Activated CD4-positive, alpha-beta T cell treated with anti-CD3 and anti-CD28 coated beads for 24 hours (primary cell): ENCODE measurements at places on chromosomes 1 and 21.

GRCh38 chr21:26914557-26914956, 52.3 kb downstream of the ADAMTS5 start:
- no peak for DNase-seq

DNA sequence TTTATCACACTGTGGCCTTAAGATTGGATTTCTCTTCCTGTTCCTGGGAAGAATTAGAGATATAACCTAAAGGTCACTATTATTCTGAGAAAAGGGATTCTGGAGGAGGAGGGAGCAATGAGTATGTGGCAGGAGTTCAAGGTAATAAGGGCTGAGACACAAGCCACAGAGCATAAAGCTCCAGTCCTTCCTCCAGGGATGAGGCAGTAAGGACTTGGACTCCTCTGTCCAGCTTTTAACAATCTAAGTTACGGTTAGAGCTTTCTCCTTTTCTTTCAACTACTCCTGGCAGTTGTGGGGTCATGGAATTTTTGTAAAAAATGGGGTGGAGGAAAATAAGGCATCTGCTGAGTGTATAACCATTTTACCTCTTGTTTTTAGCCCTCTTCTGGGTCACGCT, at the start of gene HSD3B2:
HSD3B2 (plus strand) TSS at position 201 of the 400 bp plus-strand sequence. CDS start 270 bp downstream, outside the sequence.
- no peak for DNase-seq

- DNase-seq: no peak
These were observed 702.2 kb upstream of the ADGRL4 start for GRCh38 chr1:79708646-79709265.

- no peak for DNase-seq
These were observed 49.3 kb downstream of the SH3GLB1 start for GRCh38 chr1:86753700-86754099.

DNA sequence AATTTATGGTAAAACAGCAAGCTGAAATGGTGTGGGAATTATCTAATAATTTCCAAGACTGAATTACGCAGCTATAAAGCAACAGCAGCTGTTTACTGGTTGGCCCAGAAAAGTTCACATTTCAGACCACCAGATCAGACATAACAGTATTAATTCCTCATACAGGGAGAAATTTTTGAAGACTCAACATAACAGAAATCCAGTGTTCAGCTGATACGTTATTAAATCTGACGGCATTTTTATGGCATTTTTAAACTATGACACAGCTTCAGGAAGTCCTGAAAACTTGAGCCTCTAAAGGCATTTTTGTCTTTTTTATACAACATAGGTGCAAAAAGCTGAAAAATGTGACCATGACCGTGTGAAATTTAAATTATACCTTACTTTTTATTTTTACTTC, 91.2 kb downstream of the APP start:
- no peak for DNase-seq

DNA sequence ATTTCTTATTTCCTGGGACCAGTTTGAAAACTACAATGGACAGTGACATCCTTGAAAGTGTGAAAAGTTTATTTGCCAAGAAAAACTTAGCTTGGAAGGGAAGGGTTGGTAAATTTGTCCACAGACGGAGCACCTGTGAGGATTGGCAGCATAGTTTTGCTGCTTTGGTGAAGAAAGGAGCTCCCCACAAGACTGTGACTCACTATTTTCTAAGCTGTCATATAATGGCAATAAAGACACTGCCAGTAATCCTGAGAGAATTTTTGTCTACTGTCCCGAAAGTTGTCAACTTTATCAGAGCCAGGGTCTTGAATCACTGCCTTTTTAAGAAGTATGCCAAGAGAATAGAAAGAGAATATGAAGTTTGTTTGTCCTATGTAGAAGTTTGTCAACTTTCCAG, 230.8 kb downstream of the NEGR1 start:
- DNase-seq: no peak

GRCh38 chr1:59730759-59731478, 83.8 kb upstream of the HOOK1 start:
- DNase-seq: no peak

- DNase-seq: no peak
These were observed 39.7 kb upstream of the NRIP1 start for GRCh38 chr21:15104470-15104869.

GRCh38 chr1:160066829-160067745, 2.9 kb downstream of the KCNJ10 start:
- no peak for DNase-seq

DNA sequence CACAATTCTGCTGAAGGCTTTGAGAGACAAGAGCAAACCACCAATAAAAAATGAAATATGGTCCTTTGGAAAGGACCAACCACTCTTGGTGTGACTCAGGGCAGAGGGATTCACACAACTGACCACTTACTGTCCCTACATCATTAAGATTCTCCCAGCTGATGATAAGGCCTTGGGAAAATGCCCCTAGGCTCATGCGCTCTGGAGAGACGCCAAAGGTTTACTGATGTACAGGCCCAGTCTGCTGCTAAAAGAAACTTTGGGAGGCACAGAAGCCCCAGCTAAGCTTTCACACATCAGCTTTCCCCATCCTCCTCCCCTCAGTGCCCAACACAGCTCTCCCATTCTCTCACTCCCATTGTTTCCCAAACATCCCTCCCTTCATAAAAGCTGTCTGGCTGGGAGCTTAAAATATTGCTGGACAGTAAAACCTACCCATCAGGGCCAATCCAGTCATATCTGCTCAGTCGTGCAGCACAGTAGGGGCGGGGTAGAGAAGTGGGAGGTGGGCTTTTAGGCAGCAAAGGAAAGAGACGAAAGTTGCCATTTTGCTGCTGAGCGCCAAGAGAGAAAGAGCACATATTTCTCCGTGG, at the start of gene GJA8:
GJA8 (plus strand) TSS at position 543 of the 593 bp plus-strand sequence. CDS start 5,161 bp downstream, outside the sequence.
- DNase-seq: no peak

- no peak for DNase-seq
These were observed 32.9 kb downstream of the CSMD2 start for GRCh38 chr1:34132161-34132420.

DNA sequence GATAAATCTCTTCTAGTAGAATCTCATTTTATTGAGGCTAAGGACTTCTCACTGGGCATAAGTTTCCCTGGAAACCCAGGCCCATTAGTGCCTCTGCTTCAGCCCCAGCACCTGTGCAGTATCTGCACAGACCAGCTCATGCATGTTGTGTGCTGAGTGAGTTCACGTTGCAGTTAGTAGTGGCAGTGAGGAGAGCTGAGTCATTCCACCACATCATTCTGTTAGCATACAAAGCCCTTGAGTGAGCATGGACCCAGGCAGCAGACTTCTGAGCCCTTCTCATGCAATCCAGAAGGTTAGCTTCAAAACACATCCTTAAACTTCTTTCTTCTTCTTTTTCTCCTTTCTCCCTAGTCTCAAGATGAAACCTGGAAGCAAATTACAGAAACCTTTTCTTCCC, 45.8 kb upstream of the NTPCR start:
- DNase-seq: no peak

DNA sequence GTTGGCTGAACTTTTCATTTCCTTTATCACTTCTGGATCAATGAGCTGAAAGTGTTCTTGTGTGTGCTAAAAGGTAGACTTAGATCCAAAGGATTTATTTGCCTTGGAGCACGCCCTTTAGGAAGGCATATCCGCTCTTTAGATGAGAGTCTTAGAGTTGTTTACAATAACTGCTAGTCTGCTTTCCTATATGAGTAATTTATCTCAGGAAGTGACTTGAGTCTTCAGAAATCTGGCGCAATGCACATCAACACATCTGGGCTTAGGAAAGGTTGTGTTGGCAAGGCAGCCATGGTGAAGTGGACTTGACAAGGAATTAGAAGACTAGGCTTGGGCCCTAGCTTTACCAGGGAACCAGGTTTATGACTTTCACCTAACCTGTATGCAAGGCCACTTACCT, 204.1 kb upstream of the PTGFR start:
- no peak for DNase-seq

- DNase-seq: no peak
These were observed 9.6 kb downstream of the FMO5 start for GRCh38 chr1:147215540-147215916.

DNA sequence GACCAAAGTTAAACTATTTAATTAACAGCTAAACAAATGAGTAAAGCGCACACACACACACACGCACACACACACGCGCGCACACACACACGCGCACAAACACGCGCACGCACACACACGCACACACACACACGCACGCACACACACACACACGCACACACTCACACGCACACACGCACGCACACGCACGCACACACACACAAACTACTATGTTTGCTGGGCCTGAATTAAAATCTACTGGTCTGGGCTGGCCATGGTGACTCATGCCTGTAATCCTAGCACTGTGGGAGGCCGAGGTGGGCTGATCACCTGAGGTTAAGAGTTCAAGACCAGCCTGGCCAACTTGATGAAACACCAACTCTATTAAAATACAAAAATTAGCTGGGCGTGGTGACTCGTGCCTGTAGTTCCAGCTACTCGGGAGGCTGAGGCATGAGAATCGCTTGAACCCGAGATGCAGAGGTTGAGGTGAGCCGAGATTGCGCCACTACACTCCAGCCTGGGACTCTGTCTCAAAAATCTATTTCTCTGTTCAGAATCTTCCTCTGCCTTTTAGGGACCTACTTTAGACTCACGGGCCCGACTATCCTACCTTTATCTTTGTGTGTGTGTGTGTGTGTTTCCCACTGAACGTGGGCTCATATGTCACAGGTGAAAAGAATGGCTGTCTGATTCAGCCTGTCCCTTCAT, 37.5 kb upstream of the DNAJC11 start:
- no peak for DNase-seq

DNA sequence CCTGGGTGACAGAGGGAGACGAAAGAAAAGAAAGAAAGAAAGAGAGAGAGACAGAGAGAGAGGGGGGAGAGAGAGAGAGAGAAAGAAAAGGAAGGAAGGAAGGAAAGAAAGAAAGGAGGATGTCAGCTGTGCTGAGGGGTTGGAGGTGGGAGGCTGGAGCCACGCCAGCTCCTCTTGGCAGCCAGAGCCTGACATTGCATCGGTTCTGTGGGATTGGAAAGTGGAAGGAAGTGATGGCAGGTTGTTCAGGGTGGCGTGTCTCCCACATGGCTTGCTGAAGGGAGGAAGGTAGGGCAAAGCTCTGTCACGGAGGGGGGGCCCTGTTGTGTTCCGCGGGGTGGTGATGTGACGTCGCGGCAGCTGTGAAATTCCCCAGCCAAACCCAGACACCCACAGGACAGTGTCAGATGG, 30.7 kb downstream of the EIF2D start:
- peak; percentile 51 for DNase-seq

DNA sequence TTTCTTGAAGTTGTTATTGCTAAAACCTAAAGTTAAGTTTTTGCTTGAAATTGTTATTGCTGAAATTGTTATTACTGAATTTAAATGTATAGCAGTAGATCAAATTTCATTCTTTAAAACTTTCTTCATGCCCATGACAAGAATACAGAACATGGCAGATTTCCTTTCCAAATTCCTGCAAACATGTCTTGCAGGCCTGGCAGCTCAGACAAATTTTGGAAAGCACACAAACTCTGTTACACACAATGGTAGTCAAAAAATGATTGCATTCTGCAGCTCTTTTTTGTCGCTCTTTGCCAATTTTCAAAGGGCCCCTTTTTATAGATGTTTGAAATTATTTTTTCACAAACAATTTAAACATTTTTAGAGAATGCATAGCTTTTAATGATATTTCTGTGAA, 1292.3 kb upstream of the B3GALT2 start:
- DNase-seq: no peak

DNA sequence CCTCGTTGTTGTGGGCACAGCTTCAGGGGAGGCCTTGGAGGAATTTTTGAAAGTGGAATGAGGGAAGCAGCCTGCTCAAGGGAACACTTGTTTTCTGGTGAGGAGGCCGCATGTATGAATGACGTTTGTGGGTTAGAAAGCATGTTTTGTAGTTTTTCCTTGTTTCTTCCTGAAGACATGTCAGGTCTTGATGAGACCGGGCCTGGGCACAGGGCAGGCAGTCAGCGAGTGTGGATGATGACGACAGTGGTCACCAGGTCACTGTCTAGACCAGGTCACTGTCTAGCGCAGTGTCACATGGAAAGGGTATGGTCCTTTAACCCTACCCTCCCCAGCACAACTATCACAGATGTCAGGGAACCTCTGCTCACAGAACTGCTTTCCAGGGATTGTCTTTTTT, 7.3 kb downstream of the PSEN2 start:
- DNase-seq: no peak

DNA sequence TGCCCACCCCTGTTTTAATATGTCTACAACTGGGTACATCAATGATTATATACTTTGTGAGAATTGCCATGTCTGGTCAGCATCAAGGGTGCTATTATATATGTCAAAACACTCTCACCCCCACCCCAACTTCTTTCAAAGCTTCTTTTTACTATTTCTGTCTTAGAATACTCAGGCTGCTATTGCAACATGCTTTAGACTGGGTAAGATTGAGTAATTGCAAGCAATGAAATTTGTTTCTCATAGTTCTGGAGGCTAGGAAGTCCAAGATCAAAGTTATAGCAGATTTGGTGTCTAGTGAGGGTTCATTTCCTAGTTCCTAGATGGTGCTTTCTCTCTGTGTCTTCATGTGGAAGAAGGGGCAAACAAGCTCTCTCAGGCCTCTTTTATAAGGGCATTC, 100.5 kb upstream of the KCNK1 start:
- DNase-seq: no peak

GRCh38 chr1:26542771-26543451, 13.3 kb downstream of the RPS6KA1 start:
- DNase-seq: no peak
